Stimulated activated CD8-positive, alpha-beta memory T cell treated with anti-CD3 and anti-CD28 coated beads, Interleukin-15, amount 100 ng/mL, for 4 hours (primary cell): ENCODE measurements at places on chromosomes 4 and X.

GRCh38 chr4:22237155-22237751 is 278.6 kb downstream of the ADGRA3 start:
- peak; percentile 3 for DNase-seq

DNA sequence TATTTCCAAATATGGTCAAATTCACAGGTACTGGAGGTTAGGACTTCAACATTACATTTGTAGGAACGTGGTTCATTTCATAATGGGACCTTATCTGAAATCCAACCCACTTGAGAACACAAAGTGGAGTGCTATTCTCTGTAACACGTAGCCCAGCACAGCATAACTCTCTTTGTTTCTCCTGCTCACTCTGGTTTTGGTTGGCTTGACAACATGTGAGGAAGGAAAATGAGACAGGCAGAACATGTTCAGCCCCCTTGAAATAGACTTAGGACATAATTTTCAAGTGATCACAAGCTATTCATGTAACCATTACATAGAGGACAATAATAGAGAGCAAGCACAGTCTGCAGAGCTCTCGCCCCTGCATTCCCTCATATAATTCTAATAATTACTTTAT is 115.1 kb upstream of the SMIM10 start:
- DNase-seq: no peak

GRCh38 chrX:38000706-38001105 is 5.6 kb upstream of the SYTL5 start:
- DNase-seq: no peak

DNA sequence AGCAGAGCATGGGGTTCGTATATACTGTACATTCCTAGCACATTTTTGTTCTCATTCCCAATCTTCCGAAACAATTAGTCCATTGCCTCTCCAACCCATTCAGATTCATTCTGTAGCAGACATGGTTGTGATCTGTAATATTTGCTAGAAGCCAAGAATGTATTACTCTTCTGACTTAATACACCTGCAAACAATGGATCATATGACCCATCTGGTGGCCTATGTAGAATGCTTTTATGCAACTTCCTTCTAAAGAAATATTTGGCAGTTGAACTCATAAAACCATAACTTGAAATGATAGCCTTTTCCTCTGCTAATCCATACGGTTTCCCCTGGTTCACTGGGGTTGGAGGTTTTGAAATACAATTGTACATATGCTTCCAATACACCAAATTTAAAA is 32.8 kb upstream of the SGMS2 start:
- no peak for DNase-seq

- no peak for DNase-seq
Measured at GRCh38 chrX:40340116-40340515, 240.7 kb upstream of the ATP6AP2 start.

- DNase-seq: no peak
Measured at GRCh38 chrX:120672389-120672788, 42.5 kb upstream of the C1GALT1C1 start.
